ENCODE measurements at places on chromosomes 2 and 18. TPM values are rescaled to one million over a fixed set of nuclear protein-coding genes. Genes with fewer than 3 reads are reported as not detected.

IGFBP5 gene
- not detected for total RNA-seq

SULT1C4 gene
- not detected for total RNA-seq

SLC5A7 gene
- total RNA-seq, result not detected

GPR45 gene
- not detected for total RNA-seq

APLF gene
- 4.3 TPM for total RNA-seq

ADGRF3 gene
- total RNA-seq, result 2.1 TPM

SNED1 gene
- total RNA-seq, result 2.5 TPM

IL1R2 gene
- total RNA-seq, result 5.7 TPM

THSD7B gene
- total RNA-seq, result not detected

TUBA3E gene
- not detected for total RNA-seq
